ENCODE measurements at places on chromosomes 16 and 17.

GRCh38 chr17:46950342-46950996 lies 27.5 kb downstream of the GOSR2 start:
- no peak for DNase-seq

GRCh38 chr16:50266337-50267091 lies at the start of gene ADCY7:
Gene ADCY7 (plus strand): TSS chr16:50266551. CDS start chr16:50288180, 21,629 bp downstream.
- DNase-seq, result no peak

- no peak for DNase-seq
Observed at GRCh38 chr17:71966055-71966454, 154.8 kb upstream of the SOX9 start.

DNA sequence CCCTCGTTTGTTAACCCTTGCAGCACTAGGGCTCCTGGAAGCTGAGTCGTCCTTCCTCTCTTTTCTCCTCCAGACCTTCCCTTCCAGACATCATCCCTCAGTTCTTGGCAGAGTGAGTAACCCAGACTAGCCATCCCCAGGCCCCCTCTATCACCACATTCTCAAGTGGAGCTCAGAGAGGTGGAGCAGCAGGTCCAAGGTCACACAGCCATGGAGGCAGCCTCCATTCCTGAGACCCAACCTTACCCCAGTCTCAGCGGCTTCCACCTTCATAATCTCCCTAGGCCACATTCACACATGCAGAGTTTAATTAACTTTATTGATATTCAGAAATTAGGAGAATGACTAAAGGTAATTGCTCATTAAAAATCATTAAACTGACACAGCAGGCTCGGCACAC lies 3.0 kb downstream of the SEZ6 start:
- DNase-seq, result no peak

GRCh38 chr17:2929881-2930533 lies 133.4 kb downstream of the OR1D5 start:
- DNase-seq, result no peak

GRCh38 chr17:74605361-74605760 lies 13.3 kb upstream of the CD300LD start:
- no peak for DNase-seq

DNA sequence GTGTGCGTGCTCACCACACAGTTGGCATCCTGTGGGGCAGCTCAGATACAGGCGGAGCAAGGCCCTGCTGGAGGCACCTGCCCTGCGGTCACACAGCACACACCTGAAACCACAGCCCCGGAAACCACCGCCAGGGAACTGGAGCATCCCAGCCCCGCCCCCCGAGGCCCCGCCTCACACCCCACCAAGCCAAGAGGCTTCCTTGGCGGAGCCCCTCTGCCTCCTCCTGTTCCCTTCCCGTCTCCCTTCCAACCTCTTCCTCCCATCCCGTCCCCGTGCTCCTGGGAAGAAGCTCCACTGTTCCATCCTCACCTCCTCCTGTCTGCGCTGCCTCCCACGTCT lies 205.5 kb downstream of the NTN1 start:
- DNase-seq, result no peak

DNA sequence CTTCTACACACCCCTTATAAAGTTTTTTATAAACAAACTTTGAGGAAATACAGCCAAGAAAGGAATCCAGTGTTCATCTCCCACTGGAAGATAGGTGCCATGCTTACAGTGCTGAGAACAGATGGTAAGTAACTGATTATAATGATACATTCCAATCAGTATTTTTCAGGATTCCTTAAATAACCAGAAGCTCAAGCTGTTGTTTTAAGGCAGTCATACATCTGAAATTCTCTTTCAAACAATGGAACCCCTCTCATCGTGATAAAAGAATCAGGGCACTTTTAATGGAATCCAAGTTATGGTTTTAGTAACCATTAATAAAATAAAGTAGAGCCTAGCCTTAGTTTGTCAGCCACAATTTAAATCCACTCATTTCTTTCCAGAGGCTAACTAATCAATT lies 56.1 kb upstream of the STAC2 start:
- no peak for DNase-seq

DNA sequence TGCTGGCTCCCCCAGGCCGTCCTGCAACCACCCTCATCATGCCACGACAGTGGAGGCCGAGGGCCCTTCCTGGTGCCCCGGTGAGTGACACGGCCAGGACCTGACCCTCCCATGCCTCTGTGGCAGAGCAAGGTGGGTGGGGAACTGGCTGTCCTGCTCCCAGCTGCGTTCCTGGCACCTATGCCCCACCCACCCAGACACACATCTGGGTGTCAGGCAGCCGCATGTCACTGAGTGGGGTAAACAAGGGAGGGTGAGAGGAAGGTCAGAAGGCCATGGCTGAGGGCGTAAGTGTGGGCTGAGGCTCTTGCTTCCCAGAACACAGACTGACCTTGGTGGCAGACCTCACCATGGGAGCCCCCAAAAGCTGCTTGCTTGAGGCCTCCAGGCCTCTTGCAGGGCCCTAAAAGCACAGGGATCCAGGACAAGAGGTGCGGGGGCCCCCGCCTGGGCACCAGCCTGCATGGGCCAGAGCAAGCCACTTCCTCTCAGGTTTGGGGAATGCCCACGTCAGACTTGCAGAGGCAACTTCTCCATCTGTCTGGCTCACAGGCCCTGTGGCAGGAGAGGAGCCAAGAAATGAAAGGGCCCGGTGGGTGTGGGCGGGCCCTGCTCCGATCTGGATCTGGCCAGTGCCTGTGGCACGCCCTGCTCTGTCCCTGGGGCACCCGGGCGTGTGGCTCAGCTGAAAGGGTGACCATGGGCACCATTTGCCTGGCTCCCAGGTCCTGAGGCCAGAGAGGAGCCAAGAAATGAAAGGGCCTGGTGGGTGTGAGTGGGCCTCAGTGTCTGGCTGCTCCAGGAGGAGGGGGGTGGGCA lies 3.9 kb upstream of the CCDC57 start:
- DNase-seq, result no peak

DNA sequence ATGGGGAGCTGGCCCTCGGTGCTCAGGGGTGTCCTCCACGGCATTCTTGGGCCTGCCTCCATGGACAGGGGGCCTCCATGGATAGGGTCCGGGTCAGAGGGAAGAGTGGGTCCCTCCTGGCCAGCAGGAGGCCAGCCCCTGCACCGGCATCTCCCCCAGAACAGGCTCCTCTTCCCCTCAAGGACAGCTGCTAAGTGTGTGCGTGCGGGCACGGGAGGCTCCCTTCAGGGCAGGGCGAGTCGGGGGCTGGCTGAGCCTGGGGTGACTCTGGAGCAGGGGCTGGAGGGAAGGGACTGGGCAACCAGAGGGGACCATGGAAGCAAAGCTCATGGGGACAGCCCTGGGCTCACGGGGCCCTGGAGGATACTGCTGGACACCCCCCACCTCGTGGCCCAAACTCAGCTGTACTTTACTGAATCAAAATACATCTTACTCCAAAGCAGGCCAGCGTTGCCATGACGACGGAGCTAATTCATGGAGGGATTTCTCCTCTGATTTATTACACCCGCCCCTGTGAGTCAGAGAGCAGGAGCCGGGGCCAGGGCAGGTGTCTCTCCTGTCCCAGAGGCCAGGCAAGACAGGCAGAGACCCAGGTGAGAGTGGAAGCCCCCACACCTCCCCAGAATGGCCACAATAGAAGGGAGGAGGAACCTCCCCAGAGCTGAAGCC lies 2.1 kb downstream of the CASKIN1 start:
- DNase-seq, result no peak

DNA sequence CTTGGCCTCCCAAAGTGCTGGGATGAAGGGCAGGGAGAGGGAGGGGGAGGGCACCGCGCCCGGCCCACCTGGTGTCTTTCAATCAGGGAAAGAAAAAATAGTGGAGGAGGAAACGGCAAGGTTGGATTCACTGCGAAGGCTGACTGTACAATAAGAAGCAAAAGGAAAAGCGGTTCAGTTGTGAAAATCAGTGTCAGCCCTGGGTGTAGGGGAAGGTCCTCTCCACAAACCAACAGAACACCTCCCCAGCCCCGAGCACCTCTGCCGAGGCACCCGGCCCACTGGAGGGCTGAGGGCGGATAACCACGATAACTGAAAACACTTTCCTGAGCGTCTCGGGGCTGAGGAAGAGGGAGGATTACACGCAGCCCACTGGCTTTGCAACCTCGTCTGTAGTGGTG lies 1.4 kb upstream of the SPG7 start:
- no peak for DNase-seq

DNA sequence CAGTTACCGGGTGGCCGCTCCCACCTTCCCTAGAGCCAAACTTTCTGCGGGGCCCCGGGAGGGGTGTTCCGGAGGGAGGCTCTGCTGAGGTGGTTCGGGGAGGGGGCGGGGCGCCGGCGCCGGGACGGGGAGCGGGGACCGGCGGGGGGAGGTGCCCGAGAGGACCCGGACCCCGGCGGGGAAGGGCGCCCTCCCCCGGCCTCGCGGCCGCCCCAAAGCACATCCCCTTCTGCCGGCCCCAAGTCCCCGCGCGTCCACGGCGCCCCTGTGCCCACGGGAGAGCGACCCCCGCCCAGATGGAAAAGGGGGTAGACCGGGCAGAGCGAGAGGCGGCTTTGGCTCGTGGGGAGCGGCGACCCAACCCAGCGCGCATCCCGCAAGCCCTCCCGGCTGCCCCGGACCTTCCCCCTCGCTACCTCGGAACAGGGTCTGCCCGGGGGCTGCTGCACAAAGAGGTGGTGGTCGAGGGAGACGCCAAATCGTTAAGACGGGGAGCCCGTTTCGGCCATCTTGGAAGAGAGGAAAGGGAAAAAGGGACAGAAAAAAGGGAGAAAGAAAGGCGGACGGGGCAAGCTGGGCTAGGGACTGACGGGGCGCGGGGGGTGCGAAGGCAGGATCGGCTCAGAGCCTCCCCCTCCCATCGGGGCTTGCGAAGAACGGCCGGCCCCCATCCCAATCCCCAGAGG lies 530 bp downstream of the PCGF2 start:
- no peak for DNase-seq

DNA sequence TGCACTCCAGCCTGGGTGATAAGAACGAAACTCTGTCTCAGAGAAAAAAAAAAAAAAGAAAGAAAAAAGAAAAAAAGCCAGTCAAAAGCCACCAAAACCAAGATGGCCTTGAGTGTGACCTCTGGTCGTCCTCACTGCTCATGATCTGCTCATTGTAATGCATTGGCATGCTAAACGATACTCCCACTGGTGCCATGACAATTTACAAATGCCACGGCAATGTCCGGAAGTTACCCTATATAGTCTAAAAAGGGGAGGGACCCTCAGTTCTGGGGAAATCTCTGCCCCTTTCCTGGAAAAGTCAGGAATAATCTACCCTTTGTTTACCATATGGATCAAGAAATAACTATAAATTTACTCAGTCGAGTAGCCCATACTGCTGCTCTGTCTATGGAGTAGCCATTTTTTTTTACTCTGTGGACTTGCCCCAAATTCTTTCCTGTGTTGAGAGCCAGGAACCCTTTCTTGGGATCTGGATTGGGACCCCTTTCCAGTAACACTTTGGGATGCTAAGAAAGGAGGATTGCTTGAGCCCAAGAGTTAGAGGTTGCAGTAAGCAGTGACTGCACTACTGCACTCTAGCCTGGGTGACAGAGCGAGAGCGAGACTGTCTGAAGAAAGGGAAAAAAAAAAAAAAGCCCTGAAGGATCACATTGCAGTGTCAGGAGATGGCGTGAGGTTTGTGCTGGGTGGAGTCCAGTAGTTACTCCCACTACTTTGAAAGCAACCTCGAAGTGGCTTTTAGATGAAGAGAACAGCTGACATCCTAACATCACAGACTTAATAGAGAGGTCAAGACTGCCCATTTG lies 3.7 kb upstream of the TMEM231 start:
- no peak for DNase-seq

DNA sequence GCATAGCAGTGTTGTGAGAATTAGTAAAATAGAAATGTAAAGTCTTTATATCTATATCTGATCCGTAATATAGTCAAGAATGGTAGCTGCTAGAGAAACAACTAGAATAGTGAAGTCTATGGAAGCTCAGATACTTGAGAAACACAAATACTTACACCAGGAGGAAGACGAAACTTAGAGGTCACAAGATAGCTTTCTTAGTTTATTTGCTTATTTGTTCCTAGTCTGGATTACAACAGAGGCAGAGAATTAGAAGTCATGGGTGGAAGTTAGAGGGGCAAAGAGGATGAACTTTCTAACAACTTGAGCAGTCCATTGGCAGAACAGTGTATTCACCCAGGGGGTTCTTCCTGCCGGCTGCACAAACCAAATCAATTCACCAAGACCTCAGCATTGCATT lies 13.9 kb downstream of the GNGT2 start:
- no peak for DNase-seq

DNA sequence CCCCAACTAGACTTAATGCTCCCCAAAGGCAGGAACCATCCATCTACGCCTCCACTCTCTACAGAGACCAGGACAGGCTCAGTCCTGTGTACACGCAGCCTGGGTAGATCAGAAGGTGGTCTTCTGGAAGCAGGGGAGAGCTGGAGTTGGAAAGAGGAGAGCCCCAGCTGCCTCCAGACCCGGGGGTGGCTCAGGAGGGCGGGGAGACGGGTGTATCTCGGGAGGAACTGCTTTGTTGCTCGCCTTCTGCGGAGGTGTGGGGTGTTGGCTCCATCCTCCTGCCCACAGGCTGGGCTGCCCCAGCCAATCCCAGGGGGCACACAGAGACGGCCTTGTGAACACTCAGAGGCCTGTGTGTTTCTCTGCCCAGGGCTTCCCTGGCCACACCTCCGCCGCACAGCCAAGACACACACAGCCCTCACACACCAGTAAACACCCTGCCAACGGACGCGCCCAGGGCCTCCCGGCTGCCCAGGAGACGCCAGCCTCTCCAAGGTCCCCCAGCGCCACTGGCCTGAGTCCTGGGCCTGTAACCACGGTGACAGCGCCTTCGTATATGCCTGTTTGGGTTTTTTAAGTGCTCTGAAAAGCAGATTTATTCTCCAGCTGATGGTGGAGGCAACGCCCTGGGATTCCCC lies 143.4 kb upstream of the CDC42EP4 start:
- DNase-seq, result no peak

DNA sequence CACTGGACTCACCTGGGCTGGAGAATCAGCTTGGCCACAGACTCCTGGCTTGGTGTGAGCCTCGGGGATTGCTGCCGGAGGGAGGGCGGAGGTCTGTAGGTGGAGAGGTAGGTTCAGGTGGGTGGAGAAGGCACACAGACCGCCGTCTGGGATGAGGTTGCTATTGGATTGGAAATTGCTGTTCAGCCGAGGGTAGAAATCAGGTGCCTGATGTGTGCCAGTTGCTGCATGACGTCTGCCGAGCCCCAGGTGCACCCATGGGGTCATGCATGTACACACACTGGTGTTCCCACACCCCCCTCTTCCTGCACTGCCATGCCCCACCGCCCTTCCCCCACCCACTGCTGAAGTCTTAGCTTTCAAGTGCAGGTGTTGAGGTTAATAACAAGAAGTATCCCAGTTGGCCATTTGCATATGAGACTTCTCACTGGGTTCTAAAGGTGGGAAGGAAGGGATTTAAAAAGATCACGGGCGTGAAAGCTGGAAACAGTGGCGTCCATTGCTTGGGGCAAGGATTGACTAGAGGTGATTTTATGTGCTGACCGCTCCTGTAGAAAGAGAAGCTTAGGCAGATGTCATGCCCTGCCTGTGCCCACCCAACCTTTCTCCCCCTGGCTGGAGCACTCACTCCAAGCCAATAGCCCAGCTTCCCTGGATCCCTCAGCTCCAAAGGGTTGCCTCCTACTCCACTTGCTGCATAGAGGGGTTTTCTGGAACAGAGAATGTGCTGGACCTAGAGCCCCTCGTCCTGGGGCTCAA lies 193.6 kb downstream of the CCDC182 start:
- DNase-seq, result no peak

Data from right renal cortex interstitium (tissue), 3 donors.